ENCODE measurements at places on chromosomes 6 and 20.
A peak's percentile ranks its signal among the peaks of the same experiment; 100 is the strongest.

- H3K4me3 ChIP-seq: no peak overlapping the region
- no peak overlapping the region for H3K27ac ChIP-seq
- no peak for DNase-seq
Measured at GRCh38 chr6:40276141-40276540, 311.0 kb downstream of the LRFN2 start.

DNA sequence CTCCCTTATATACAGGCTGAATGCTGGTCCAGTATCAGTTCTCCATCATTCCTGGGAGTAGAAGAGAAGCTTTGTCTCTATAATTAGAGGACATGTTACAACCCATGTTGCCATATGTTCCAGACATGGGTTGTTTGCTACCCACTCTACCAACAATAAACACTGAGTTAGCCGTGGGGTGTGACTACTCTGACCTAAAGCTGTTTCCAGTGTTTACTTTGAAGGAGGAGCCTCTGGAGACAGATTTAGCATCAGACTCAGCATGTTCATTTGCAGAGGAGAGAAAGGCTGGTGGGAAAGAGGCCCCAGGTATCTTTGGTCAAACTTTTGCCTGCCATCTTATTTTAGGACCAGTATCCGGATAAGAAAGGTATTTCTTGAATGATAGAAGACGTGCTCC lies 157.9 kb upstream of the SNX9 start:
- peaks cover 8% of the 10 kb centered on the region for H3K4me1 ChIP-seq
- no peak overlapping the region for H3K27ac ChIP-seq
- no peaks in the 10 kb centered on the region for H3K27me3 ChIP-seq

DNA sequence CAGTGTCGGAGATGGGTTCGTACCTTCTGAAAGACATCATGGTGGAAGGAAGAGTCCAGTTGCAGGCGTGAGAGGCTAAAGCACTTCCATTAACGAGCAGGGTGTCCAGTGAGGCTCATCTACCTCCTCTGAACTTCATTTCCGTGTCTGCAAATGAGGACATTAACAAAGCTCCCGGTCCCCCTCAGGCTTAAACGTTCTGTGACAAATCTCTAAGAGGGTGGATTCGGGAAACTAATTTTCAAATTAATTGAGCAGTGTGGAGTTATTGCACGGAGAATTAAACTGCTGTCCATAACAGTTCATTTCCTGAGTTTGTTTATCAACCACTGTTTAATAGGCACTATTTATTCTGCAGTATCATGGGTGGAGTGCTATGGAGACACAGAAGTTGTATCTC lies 68.2 kb downstream of the TRMT6 start:
- H3K4me3 ChIP-seq: no peak overlapping the region
- no peak overlapping the region for H3K27ac ChIP-seq
- no peaks in the 10 kb centered on the region for H3K27me3 ChIP-seq

DNA sequence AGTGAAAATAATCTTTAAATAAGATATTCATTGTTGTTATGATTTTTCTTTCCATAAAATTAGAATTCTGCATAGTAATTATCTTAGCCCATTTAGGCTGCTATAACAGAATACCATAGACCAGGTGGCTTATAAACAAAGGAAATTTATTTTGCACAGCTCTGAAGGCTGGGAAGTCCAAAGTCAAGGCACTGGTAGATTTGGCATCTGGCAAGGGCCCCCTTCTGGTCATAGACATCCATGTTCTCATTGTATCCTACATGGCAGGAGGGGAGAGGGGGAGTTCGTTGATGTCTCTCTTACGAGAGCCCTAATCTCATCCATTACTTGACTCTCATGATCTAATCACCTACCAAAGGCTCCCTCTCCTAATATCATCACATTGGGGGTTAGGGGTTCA lies 175.0 kb upstream of the CCN2 start:
- no peaks in the 10 kb centered on the region for H3K27me3 ChIP-seq
- no peaks in the 10 kb centered on the region for H3K4me1 ChIP-seq
- no peak overlapping the region for H3K27ac ChIP-seq
- H3K4me3 ChIP-seq: no peak overlapping the region

GRCh38 chr6:169831450-169832246 lies 80.2 kb downstream of the ERMARD start:
- DNase-seq: peak; percentile 48
- H3K4me1 ChIP-seq: peaks cover 2% of the 10 kb centered on the region
- H3K36me3 ChIP-seq: no peaks in the 10 kb centered on the region
- peaks cover 4% of the 10 kb centered on the region for H3K27me3 ChIP-seq

DNA sequence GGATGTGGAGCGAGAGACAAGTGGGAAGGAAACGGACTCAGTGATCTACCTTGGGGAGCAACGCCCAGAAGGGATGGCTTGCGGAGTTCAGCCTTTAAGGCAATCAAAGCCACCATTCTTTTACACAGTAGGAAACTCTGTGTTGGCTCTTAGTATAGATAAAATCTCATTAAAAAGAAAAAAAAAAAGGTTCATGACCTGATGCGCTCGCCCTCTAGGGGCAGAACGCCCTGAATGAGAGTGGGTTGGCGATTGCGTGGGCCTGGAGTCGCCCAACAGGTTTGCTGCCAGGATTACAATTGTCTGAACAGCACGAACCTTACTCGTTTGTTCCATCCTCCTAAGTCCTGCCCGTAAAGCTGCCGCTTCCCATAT lies 1.2 kb downstream of the TPD52L1 start:
- peaks cover 4% of the 10 kb centered on the region for H3K4me1 ChIP-seq
- DNase-seq: peak; percentile 35
- H3K27ac ChIP-seq: peak overlapping the region; percentile 60
- H3K27me3 ChIP-seq: peaks cover 6% of the 10 kb centered on the region
- peak overlapping the region; percentile 94 for H3K4me3 ChIP-seq

GRCh38 chr6:2900221-2900807 lies 2.8 kb downstream of the SERPINB9 start:
- H3K4me3 ChIP-seq: no peak overlapping the region
- no peak overlapping the region for H3K27ac ChIP-seq
- peaks cover 14% of the 10 kb centered on the region for H3K36me3 ChIP-seq
- DNase-seq: no peak

DNA sequence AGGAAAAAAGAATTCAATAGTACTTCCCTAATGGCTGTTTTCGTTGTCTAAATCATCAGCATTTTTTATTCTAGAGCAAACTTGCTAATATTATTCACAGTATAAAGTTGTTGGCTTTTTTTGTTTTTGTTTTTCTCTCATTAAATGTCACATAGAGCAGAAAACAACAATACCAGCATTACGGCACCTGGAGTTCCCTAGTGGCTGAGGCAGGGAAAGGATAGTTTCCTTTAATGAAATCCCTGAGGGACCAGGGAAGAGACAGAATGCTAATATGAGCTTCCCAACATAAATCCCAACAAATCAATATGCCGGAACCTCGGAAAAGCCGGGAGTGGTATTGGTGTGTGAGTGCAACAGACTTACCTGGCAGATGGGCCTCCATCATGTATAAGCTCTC lies 235.2 kb upstream of the ASCC3 start:
- no peak overlapping the region for H3K4me3 ChIP-seq
- H3K27ac ChIP-seq: no peak overlapping the region
- no peaks in the 10 kb centered on the region for H3K27me3 ChIP-seq
- H3K36me3 ChIP-seq: no peaks in the 10 kb centered on the region

DNA sequence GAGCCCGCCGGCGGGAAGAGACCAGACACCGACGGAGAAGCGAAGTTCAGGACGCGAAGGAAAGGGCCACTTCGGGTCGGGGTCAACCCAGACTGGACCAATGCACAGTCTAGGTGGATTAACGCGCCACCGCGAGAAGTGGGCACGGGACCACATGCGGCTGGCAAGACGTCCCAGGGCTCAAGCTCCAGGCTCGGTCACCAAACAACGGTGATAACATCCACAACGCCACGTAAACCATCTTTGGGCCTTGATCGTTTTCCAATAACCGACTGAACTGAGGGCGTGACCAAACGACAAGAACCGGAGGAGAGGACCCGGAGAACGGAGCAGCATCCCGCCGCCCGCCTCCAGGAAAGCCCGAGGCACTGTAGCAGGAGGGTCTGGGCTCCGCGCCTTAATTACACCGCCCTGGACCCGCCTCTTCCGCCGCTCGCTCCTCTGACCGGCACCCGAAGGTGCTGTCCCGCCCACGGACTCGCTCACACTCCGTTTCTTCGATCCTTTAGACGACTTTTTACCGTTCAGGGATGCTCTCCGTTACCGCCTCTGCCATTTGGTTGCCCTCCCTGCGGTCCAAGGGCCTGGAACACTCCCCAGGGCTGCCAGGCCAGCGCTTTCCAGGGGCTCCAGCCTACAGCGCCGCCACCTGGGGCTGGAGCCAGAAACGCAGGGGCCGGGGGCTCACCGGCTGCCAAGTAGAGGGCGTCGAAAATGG lies 44.1 kb downstream of the DPPA5 start:
- peak overlapping the region; percentile 48 for H3K27ac ChIP-seq
- no peaks in the 10 kb centered on the region for H3K4me1 ChIP-seq
- H3K4me3 ChIP-seq: peak overlapping the region; percentile 70

GRCh38 chr6:91718198-91718597 lies 1131.3 kb upstream of the MAP3K7 start:
- H3K4me1 ChIP-seq: no peaks in the 10 kb centered on the region
- no peak overlapping the region for H3K4me3 ChIP-seq
- DNase-seq: no peak
- no peaks in the 10 kb centered on the region for H3K27me3 ChIP-seq

DNA sequence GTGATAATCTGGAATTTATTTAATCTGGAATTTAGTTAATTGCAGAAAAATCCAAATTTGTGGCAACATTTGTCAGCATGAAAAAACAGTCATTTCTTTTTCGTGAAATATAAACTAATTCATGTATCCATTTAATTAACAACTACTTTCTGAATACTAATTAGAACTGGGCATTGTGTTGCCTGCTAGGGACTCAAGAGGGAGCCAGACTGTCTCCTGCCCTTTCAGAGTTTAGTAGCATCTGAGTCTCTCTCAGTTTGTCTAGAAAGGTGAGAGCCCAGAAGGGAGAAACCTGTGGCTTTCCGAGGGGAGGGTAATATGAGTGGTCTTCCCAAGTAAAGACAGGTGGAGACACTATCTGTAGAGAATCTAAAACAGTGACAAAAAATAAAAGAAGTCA lies 210.9 kb upstream of the HDDC2 start:
- H3K4me1 ChIP-seq: no peaks in the 10 kb centered on the region
- no peak overlapping the region for H3K4me3 ChIP-seq
- no peaks in the 10 kb centered on the region for H3K27me3 ChIP-seq

GRCh38 chr20:63702751-63703470 lies 4.9 kb downstream of the ARFRP1 start:
- H3K27me3 ChIP-seq: no peaks in the 10 kb centered on the region
- no peak overlapping the region for H3K4me3 ChIP-seq
- no peak overlapping the region for H3K27ac ChIP-seq
- peaks cover 11% of the 10 kb centered on the region for H3K4me1 ChIP-seq
- DNase-seq: no peak
- H3K36me3 ChIP-seq: peaks cover 32% of the 10 kb centered on the region

DNA sequence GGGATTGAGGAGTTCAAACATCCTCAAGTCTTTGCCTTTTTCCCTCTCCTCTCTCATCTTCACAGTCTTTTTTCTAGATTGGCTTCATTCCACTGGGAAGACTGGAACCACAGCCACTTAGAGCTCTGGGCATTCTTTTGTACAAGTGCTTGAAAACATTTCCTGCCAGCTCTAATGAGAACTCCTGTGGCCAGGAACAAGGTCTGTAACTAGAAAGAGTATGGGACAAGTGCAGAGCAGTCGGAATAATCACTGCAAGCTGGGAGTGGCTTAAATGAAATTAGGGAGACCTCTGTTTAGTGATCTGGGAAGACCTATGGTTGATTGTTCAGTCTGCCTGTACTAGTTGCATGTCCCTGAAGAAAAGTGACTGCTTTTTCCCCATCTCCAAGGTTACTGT lies 41.0 kb upstream of the SMIM8 start:
- H3K27me3 ChIP-seq: no peaks in the 10 kb centered on the region
- H3K36me3 ChIP-seq: no peaks in the 10 kb centered on the region
- no peak overlapping the region for H3K4me3 ChIP-seq
- no peak overlapping the region for H3K27ac ChIP-seq

GRCh38 chr6:158766621-158767455 lies 52.3 kb downstream of the EZR start:
- no peak for DNase-seq
- H3K27me3 ChIP-seq: no peaks in the 10 kb centered on the region
- no peak overlapping the region for H3K4me3 ChIP-seq
- no peak overlapping the region for H3K27ac ChIP-seq

GRCh38 chr6:139776041-139776440 lies 401.6 kb upstream of the CITED2 start:
- DNase-seq: no peak
- H3K27me3 ChIP-seq: no peaks in the 10 kb centered on the region
- no peaks in the 10 kb centered on the region for H3K36me3 ChIP-seq
- H3K4me1 ChIP-seq: no peaks in the 10 kb centered on the region
- H3K27ac ChIP-seq: no peak overlapping the region
- no peak overlapping the region for H3K4me3 ChIP-seq

GRCh38 chr6:107704347-107705013 lies 119.6 kb downstream of the SCML4 start:
- no peak overlapping the region for H3K27ac ChIP-seq
- DNase-seq: peak; percentile 39
- H3K4me3 ChIP-seq: no peak overlapping the region
- H3K36me3 ChIP-seq: peaks cover 18% of the 10 kb centered on the region

DNA sequence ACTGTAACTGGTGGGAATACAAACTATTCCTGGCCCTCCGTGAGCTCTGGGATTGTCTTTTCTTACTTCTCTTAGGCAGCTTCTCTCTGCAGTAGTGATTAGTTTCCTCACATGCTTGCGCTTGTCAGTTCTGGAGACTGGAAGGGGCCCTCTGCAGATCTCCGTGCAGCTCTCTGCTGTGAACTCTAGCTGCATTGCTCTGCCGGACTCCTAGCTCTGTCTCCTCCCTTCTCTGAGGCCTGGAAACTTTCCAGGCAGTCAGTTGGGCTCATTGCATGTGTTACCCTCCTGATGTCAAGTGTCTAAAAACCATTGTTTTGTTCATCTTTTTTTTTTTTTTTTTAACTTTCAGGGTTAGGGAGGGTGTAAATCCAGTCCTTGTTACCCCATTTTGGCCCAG lies 102.3 kb downstream of the CTNNBL1 start:
- no peaks in the 10 kb centered on the region for H3K27me3 ChIP-seq
- no peak for DNase-seq

DNA sequence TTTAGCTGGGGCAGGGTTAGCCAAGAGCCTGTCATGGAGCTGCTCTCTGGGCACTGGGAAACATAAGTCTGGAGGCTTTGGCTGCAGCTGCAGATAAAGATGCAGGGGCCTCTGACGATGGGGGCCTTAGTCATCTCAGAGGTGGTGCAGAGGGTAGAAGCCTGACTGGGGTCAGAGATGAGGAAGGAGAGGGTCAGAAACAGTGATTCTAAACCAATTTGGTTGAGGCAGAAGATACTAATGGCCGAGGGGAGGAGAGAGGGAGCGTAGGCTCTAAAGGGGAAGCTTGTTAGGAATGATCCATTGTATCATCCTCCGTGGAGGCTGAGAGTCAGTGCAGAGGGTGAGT lies 33.8 kb downstream of the PLEKHG1 start:
- H3K27ac ChIP-seq: no peak overlapping the region
- DNase-seq: no peak
- no peak overlapping the region for H3K4me3 ChIP-seq

DNA sequence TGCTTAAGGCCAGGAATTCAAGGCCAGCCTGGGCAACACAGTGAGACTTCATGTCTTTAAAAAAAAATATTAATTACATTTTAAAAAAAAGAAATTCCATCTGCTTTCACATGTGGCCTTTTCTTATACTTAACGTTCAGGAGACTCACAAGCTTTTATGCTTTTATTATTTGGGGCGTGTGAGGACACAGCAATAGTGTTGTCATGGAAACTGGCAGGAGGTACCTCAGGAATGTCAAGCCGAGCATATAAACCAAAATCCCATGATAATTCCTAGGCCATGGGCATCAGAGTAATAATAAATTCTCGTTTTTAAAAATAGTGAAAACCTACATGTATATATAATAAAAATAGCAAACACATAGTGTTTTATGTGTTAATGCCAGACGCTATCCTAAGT lies 89.8 kb downstream of the IYD start:
- no peaks in the 10 kb centered on the region for H3K36me3 ChIP-seq
- H3K27ac ChIP-seq: no peak overlapping the region
- H3K4me3 ChIP-seq: no peak overlapping the region
- no peak for DNase-seq
- no peaks in the 10 kb centered on the region for H3K27me3 ChIP-seq
